Urothelium cell line (cell line): ENCODE measurements at places on chromosomes 16 and 17.

DNA sequence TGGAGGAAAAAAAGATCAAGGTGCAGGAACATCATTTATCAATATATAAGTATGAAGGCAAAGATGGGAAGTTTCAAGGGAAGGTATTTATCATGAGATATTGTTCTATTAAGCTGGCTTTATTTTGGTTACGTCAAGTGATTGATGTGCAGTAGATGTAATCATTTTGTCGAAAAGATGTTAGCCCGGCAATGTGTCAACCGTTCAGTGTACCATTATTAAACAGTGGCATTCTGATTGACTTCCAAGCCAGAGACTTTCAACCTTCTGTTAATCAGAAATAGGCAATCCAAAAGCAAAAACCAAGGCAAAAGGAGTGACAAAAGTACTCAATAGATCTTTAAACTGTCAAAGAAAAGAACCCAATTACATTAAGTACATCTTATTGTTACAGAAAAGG lies 1340.3 kb upstream of the GOT2 start:
- DNase-seq = no peak

GRCh38 chr17:83148317-83149028 lies 69.1 kb downstream of the METRNL start:
- DNase-seq = no peak

DNA sequence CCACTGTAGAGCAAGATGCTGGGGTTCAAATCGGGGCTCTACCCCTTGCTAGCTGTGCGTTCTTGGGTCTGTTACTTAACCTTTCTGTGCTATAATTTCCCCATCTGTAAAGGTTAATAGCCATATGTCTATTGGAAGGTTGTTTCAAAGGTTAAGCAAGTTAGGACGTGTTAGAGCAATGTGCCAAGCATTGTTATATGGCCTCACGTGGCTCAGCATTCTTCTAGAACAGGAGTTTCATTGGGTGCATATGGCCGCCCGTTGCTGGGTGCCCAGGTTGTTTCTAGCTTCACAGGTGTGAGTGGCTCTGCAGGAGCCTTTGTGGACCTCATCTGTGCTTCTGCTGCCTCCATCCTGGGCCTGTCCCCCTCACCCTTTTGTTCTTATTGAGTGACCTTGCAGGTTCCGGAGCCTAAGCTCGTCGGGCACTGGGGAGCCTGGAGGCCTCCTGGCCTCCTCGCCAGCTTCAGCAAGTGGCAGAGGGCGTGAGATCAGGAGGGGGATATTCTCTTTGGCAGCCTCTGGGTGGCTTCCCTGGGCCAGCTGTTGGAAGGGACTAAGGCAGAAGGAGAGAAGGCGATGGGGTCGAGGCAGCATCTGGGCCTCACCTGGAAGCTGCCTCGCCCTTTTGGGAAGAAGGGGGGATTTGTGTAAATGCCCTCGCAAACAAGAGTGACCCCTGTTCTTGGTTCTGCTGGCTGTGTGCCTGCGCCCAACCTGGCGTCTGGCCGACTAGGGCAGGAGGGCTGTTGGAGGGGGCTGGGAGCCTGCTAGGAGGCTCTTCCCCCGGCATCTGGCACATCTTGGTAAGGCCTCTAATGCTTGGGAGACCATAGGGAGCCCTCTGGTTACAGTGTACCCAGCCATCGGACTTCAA lies 80.2 kb upstream of the CIBAR2 start:
- DNase-seq = no peak

GRCh38 chr17:35087731-35088355 lies 24.3 kb upstream of the RFFL start:
- no peak for DNase-seq

DNA sequence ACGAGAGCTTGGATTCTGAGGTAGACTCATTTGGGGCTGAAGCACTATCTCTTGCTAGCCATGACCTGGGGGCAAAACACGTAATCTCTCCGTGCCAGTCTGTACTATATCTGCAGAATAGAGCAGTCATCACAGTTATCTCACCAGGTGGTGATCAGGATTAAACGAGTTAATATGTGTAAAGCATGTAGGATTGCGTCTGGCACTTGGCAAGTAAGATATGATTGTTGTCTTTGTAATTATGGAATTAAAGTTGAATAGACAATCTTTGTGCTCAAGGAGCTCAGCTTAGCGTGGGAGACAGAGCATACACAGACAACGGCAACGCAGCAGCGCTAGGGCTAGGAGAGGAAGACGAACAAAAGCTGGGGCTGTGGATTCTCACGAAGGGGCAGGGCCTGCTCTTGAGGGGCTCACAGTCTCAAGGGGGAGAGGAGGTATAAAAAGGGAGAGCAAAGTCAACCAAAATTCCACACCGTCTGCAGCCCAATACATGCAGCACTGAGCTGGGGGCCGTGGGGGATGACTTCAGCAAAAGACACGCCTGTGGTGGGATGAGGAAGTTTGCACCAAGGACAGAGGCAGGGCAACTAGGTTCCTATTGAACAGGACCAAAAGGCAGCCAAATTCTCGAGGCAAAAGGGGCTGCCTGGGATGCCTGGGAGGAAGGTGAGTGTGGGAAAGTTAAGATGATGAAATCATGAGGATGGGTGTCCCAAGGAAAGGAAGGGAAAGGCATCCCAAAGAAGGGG lies 68.6 kb downstream of the SDK2 start:
- no peak for DNase-seq

- DNase-seq = no peak
These were observed at the start of gene FAM20A for GRCh38 chr17:68600931-68601564. Gene FAM20A (minus strand): TSS chr17:68601367. CDS start chr17:68600666, 701 bp downstream.

- no peak for DNase-seq
These were observed 12.0 kb upstream of the CLUH start for GRCh38 chr17:2723505-2723996.

DNA sequence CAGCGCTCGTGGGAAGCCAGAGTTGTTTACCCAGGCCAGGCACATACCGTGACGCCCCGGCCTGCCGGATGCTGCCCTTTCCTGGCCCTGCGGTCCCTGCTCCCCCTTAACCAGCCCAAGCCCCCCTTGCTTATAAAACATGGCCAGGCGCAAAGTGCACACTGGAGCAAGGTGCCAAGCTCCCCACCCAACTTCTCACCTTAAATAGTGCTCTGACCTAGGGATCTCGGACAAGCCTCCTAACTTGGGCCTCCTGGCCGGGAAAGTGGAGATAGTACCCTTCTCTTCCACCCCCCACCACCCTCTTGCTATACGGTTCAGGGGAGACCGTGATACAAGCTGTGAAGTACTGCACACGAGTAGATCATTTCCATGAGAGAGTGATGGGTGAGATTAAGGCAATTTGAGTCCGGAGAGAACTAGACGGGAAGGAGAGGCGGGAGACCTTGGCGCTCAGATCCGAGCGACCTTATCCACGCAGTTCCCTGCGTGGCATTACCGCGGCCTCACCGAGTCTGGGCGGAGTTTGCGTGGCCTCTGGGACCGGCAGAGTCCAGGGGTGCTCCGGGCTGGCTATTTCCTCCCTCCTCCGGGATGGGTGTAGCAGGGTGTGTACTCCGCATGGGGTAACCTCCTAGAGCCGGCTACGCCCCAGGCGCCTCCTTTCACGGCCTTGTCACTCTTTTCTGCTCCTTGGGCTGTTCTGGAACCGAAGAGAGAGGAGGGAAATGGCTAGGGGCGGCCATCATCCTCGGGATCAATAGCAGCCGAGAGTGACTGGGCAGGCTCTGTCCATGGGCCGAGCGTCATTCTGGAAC lies 4.4 kb upstream of the LHX1 start:
- DNase-seq = no peak

- peak; percentile 29 for DNase-seq
These were observed 31.7 kb downstream of the CLTC start for GRCh38 chr17:59651346-59651745.

GRCh38 chr17:17041018-17041521 lies 1.2 kb upstream of the MPRIP start:
- no peak for DNase-seq

- DNase-seq = no peak
These were observed 149.9 kb downstream of the CLEC16A start for GRCh38 chr16:11094075-11094856.

DNA sequence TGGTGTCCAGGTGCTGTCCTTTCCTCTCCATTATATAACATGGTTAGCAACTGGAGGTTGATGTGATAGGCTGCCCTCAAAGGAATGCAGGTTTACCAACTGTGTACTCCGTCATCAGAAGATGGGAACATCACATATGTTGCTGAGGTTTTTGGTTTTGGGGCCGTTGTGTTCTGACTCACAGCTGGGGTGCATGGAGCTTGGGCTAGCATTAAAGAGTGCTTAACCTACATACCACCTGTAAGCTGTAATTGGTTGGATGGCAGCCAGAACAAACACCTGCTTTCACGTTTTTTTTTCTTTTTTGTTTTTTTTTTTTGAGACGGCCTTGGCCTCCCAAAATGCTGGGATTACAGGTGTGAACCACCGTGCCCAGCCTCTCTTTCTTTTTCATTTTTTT lies 20.9 kb downstream of the TMEM11 start:
- no peak for DNase-seq

- no peak for DNase-seq
These were observed 211.5 kb upstream of the TNRC6C start for GRCh38 chr17:77746896-77747554.

GRCh38 chr16:72609066-72609465 lies 437.1 kb upstream of the PMFBP1 start:
- DNase-seq = no peak
